ENCODE measurements at places on chromosomes 4 and X.

DNA sequence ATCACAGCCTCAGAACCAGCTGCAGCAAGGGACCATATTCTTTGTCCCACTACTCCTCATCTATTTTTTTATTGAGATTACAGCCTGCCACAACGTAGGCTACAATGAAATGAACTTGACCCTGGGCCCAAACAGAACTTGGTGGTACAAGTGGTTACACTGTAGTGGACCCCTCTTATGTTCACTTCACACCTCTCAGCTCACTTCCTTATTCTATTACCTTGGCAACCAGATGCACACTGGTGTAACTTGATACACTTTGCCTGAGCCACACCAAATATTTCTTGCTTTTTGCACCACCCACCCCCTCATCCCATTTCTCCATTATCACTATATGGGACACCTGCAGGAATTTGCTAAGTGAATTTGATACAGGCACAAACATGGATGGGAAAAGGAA is 105.8 kb downstream of the CXCL13 start:
- no peak for DNase-seq

- DNase-seq = no peak
Measured at GRCh38 chr4:2789351-2789750, 3.5 kb upstream of the SH3BP2 start.

DNA sequence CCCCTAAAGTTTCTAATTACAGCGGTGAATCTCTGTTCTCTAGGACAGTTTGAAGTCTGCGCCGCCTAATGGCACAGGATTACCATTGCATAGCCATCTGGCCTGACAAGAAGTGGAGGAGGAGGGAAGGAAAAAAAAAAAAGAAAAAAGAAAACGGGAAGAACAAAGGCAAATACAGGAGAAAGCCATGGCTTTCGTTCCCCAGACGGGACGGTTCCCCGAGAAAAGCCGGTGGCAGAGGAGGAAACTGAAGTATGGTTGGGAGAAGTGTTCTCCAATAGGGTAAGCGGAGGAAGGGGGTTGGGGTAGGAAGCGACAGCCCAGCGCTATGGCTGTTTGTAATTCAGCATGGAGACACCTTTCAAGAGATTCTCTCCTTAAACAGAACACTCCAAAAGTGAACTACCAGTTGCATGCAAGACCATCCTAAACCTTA is 80.8 kb downstream of the HMGN5 start:
- DNase-seq = peak; percentile 72

- DNase-seq = peak; percentile 92
Measured at GRCh38 chr4:98626350-98626749, 32.1 kb downstream of the TSPAN5 start.

GRCh38 chrX:94454606-94455005 is 780.6 kb downstream of the FAM133A start:
- no peak for DNase-seq

- DNase-seq = no peak
Measured at GRCh38 chr4:38695809-38696208, 31.8 kb downstream of the KLF3 start.

GRCh38 chr4:101328063-101328602 is 19.2 kb downstream of the PPP3CA start:
- no peak for DNase-seq

- peak; percentile 98 for DNase-seq
Measured at GRCh38 chrX:45710081-45710801, 509.6 kb upstream of the DIPK2B start.

DNA sequence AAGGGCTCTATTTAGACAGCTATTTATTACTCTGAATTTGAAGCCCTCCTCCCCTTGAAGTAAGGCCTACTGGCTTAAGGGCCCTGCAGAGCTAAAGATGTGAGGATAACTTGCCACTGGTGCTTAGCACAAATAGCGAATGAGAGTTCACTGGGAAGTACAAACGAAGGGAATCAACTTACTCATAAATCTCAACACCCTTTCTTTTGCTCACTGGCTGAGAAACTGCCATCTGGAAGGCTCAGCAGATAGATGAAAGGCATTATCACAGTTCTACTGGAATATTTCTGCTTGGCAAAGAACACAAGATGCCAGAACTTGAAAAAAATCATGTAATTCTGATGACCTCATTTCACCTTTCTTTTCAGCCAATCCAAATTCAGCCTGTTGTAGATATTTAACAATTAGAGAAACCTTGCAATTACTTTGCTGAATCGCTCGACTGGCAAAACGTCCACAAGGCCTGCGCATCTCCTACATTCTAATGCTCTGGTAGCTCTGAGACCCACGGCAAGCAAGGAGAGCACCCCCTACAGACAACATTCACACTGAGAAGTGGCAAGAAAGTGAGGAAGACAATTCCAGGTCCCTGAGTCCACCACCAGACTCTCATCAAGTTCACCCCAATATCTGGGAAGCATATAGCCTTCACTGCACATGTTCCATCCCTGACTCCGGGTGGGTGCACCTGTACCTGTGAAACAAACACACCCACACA is 27.5 kb downstream of the TSPAN5 start:
- DNase-seq = no peak

- no peak for DNase-seq
Measured at GRCh38 chr4:156643826-156644225, 327.8 kb downstream of the PDGFC start.

DNA sequence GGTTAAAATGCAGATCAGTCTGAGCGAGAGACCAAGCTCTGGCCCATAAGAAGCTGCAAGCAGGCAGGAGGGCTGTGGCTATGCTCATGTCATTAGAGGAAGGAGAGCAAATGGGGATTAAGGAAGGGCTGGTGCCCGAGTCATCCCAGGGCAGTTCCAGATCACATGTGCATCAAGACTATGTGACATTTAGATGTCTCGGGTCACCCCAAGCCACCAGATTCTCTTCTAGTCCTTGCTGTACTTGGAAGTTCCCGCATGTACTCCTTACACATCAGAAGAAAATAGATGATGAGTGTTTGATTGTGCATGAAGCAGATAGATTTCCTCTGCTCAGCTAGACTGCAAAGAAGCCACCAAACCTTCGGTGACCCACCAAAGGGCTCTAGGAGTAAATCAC is 42.1 kb upstream of the KLHL34 start:
- DNase-seq = no peak

DNA sequence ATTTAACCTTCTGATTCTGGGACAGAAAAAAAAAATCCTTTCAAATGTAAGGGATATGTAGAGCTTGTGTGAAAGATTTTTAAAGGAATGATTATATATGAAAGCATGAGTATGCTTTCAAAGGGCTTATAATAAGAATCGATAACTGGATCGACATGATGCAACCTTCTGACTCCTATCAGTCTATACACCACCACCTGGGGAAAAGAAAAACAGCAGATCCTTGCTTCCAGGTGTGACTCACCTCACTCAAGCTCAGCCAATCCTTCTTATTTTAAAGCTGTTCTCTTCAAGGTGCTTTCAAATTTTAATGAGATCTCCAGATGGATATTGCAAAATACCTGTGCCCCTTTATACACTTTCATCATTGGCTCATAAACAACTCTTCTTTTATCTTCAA is 102.1 kb upstream of the EDNRA start:
- no peak for DNase-seq

- peak; percentile 43 for DNase-seq
Measured at GRCh38 chr4:175951794-175952193, 113.8 kb upstream of the WDR17 start.

DNA sequence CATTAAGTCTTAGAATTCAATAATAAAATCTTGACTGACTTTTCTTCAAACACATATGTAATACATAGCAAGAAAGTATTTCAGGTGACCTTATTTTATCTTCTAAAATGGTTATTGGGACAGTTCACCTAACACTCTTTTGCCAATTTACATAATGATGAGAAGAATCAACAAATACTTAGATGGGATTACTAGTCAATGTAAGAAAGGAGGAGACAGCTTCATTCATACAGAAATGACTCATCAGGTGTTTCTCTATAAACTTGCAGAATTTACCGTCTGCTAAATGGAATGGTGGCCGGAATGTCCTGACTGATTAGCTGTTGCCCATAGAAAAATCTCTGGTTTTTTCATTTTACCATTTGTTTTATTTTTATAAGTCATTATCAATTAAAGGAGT is 115.0 kb upstream of the ETNPPL start:
- DNase-seq = peak; percentile 22

DNA sequence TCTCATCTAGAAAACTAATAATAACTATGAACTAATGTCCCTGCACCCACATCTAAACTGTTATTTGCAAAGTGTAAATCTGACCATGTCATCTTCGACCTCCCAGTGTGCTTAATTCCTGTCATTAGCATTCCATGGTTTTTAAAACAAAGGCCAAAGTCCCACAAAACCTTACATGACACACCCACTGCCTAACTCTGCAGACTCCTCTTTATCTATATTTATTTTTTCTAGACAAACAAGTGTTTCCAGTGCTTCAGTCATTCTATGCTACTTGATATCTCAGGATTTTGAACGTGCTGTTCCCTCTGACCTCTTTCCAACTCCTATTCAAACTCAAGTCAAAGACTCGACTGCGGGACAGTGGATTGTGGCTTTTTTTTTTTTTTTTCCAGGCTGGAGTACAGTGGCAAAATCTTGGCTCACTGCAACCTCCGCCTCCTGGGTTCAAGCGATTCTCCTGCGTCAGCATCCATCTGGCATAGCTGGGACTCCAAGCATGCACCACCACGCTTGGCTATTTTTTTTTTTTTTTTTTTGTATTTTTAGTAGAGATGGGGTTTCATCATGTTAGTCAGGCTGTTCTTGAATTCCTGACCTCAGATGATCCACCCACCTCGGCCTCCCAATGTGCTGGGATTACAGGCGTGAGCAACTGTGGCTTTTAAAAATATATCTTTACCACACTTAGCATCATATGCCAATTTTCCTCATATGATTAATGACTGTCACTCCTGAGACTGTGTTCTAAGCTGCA is 1511.0 kb downstream of the ARAP2 start:
- DNase-seq = peak; percentile 56

DNA sequence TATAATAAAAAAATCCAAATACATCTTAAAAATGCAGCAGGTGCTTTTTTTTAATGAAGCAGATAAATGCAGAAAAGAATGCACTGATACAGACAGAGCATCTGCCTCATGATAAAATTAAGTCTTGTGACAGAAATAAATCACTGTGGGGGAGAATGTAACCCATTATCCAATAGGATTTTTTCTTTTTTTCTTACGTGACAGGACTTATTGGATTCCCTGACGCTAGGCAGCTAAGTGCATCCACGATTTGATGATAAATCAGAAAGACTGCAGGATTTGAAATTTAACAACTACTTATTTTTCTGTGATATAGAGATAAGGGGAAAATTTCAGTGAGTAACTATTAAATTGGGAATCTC is 110.6 kb upstream of the PPARGC1A start:
- no peak for DNase-seq

DNA sequence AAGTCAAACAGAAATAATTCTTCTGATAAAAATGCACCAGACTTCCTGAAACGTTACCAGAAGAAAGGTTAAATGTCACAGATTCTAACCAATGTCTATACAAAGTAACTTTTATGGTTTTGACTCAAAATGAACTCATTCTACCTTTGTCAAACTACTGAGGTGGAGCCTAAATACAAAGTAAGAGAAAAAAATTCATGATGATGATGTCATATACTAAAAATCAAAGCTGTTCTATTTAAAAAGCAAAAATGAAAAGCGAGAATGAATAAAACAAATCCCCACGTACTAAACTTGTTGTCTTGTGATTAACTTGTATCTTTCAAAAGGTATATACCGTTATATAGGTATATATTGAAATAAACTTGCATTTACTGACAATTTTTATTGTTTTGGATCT is 21.7 kb downstream of the GNPDA2 start:
- DNase-seq = no peak

- no peak for DNase-seq
Measured at GRCh38 chr4:157590679-157591078, 370.2 kb downstream of the GRIA2 start.

DNA sequence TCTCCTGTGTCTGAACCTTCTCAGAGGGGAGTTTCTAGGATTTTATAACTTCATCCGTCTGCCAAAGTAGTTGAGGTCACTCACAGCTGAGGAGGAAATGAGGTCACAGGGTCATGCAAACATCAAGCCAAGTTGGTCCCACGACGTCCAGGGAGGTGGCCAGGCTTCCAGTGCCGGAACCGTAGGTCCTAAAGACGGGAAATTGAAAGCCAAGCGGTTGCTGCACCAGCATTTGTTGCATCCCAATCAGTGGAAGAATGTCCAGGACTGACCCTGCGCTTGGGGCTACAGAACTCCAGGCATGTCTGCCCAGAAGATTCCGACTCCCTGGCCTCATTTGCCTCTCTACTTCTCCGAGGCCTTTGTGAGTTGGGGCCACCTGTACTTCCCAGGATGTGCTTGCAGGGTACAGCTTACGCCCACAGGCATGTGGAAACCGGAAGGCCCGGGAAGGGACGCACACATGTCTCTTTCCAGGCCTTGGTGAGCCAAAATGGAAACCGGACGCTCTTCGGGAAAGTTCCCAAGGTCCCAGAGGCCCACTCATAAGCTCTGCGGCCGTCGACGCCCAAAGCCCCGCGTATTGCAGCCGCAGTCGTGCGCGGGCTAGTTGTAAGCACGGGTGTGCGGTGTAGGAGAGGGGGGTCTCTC is 9.3 kb downstream of the PRDM8 start:
- DNase-seq = no peak

DNA sequence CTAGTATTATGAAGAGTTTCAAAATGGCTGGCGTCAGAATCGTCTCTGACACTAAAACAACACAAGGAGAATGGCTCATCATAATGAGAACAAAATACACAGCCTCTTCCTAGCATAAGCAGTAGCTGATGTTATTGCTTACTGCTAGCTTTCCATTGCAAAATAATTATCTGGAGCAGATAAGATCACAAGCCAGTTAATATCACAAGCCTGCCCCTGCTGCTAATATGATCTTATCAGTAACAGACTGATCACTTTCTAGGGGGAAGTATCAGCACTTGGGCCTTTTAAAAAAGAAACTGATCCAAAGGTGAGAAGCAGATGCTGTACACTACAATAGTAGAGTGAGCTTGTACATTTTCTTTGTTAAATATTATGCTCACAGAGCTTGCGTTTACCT is 554.8 kb upstream of the PABPC4L start:
- DNase-seq = no peak

DNA sequence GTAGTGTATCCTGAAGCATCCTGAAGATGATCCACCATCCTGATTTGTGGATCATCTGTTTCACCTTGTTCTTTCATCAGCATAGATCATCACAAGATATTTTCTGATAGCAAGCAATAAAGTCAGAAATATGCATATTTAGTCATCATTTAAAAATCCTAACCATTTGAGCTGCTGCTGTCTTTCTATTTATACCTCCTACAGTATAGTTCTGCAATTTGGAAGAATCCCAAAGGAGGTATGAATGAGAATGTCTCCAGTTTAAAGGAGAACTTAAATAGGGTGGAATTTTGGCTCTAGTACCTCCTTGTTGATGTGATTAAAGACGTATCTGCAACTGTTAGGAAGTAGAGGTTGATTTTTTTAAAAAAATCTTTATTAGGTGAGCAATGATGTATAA is 7.6 kb downstream of the SLC25A14 start:
- peak; percentile 27 for DNase-seq

DNA sequence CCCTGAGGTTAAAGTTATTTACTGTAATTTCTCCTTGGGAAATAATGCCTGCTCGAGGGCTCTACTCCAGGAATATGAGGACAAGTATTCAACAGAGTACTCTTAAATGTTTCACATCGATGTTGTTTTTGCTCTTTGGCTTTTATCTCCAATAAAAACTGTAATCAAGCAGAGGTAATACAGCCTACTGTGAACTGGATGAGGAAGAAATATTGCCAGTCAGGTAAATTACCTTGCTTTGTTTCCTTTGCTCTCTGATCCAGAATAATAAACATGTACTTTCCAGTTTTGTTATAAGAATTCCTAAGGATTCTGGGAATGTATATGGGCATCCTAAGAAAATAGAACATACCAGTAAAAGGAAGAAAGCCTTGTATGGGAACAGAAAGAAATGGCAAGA is 60.4 kb downstream of the FNIP2 start:
- no peak for DNase-seq
